ENCODE measurements at places on chromosomes 3 and 15.

GRCh38 chr3:127114337-127115070 lies 78.4 kb upstream of the PRR23E start:
- DNase-seq: no peak

DNA sequence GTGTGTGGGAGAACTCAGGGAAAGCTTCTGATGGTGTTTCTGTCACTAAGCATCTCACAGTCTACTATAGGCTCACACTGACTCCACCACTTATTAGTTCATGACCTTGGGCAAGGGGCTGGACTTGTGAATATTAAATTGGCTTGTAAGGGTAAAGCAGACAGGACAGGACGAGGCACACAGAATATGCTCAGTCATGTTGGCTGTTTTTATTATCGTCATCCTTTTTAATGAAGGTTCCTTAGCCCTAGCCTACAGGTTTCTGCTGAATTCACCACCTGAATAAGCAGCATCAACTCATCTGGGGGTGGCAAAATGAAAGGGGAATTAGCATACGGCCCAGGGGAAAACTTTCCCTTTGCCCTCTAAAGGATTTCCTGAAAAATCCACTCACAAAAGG lies 39.6 kb upstream of the LIPC start:
- no peak for DNase-seq

- DNase-seq: no peak
Observed at GRCh38 chr15:74314795-74315438, 52.5 kb downstream of the CYP11A1 start.

GRCh38 chr3:125262161-125262560 lies 49.6 kb upstream of the SLC12A8 start:
- no peak for DNase-seq

- DNase-seq: peak; percentile 54
Observed at GRCh38 chr3:5122741-5123706, 932 bp downstream of the ARL8B start.

- DNase-seq: no peak
Observed at GRCh38 chr3:130906374-130906995, 12.6 kb downstream of the ATP2C1 start.
